ENCODE measurements at places on chromosomes 7 and 10. TPM values are rescaled to one million over a fixed set of nuclear protein-coding genes. Genes with fewer than 3 reads are reported as not detected.

CPA2 gene
- not detected for total RNA-seq

FAM24A gene
- not detected for total RNA-seq

DNA sequence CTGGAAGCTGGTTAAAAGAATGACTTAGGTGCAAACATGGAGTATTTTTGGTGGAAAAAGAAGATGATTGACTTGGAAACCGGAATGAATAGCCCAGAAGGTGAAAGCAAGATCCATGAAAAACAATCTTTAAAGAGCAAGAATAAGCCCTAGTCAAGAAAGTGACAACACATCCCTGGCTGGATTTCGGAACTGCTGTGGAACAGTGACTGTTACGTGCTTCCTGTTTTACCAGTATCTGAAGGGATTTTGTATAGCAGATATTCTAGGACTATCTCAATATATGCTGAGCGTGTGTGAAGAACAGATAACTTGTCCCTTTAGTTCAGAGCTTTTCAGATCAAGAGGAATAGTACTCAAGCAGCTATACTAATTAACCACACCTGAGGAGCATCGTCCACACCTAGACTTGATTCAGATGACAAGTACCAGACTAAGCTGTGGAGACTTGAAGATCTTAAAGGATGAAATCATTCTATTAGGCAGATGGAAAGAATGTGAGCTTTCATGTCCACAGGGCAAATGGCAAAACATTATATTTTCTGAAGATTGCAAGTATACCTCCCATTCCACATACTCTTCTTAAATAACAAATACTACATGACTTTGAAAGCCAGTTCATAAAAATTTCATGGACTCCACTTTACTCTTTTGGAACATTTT is 11.5 kb upstream of the TES start:
- no peak overlapping the region for H3K4me3 ChIP-seq
- no peak for DNase-seq
- H3K27me3 ChIP-seq, result no peaks in the 10 kb centered on the region
- no peaks in the 10 kb centered on the region for H3K36me3 ChIP-seq

ZWINT gene
- 0.83 TPM for total RNA-seq

PAPOLB gene
- total RNA-seq, result 0.07 TPM

DNA sequence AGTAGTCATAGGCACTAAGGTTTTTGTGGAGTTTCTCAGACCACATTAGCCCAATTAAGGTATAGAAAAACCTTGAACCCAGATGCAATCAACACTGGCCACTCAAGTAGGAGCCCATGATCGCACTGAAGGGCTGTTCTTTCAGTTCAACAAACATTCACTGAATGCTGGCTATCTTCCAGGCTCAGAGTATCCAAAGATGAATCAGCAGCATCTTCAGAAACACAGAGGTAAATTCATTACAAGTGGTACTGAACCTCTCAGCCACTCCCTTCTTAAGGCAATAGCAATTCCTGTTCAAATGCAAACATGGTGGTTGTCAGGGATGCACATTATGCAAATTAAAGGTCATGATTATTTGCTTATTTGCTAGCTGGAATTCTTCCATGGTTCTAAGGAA is 17.1 kb downstream of the KCNK18 start:
- H3K27me3 ChIP-seq, result peaks cover 25% of the 10 kb centered on the region
- H3K4me3 ChIP-seq, result no peak overlapping the region
- no peak overlapping the region for H3K27ac ChIP-seq
- no peak for DNase-seq
- H3K4me1 ChIP-seq, result peaks cover 15% of the 10 kb centered on the region
- H3K36me3 ChIP-seq, result no peaks in the 10 kb centered on the region

IKZF1 gene
- 261 TPM for total RNA-seq

GRCh38 chr7:44736896-44737295 is 11.8 kb upstream of the ZMIZ2 start:
- H3K36me3 ChIP-seq, result no peaks in the 10 kb centered on the region
- DNase-seq, result no peak
- no peak overlapping the region for H3K4me3 ChIP-seq
- no peaks in the 10 kb centered on the region for H3K4me1 ChIP-seq
- H3K27ac ChIP-seq, result no peak overlapping the region

Measured in B cell (primary cell).